Stimulated activated CD4-positive, alpha-beta T cell treated with anti-CD3 and anti-CD28 coated beads, Interleukin-1b, Interleukin-23, amount 100 ng/mL, for 24 hours (primary cell): ENCODE measurements at places on chromosomes 12 and 14.
A peak's percentile ranks its signal among the peaks of the same experiment; 100 is the strongest.

GRCh38 chr12:110750784-110751461 lies 8.2 kb upstream of the PPP1CC start:
- no peak for DNase-seq

DNA sequence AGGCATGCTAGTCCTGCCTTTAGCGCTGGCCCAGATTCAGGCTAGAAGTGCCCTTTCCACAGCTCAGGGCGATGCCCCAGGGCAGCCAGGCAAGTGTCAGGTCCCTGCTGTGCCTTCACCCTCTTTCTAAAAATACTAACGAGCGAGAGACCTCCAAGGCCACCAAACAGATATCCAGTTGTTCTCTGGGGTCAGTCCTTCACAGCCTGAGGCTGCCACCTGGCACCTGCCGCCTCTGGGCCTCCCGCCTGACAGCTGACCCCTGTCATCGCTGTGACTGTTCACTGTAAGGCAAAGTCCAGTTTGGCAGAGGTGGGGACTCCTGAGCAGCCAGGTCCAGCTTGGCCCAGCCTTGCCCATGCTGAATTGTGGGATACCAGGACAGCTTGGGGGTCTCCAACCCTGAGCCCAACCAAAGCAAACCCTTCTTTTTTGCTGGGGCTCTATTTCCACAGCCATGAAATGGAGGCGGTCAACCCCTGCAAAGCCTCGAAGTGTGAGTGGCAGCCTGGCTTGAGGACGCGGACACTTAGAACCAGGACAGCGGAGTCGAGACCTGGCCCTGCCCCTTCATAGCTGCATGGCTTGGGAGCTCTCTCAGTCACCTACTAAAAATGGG lies 79.9 kb downstream of the NINJ2 start:
- no peak for DNase-seq

DNA sequence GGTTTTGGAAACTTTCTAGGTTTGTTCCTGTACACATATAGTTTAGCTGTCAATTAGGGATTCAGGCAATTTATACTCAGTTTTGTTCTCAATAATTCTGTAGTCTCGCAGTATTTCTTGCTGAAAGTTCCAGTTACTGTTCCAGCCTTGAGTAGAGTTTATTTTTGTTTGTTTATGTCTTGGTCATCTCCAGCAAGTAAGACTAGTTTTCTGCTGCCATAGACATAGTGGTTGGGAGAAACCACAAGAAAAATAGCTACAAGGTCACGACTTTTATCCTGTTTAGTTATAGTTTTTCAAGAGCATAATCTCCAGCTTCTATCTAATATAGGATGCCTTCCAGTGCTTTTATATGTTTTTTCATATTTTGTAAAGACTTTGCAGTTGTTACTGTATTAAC lies 99.6 kb upstream of the FOXG1 start:
- no peak for DNase-seq

GRCh38 chr12:111406474-111407376 lies 1.0 kb downstream of the SH2B3 start:
- no peak for DNase-seq

DNA sequence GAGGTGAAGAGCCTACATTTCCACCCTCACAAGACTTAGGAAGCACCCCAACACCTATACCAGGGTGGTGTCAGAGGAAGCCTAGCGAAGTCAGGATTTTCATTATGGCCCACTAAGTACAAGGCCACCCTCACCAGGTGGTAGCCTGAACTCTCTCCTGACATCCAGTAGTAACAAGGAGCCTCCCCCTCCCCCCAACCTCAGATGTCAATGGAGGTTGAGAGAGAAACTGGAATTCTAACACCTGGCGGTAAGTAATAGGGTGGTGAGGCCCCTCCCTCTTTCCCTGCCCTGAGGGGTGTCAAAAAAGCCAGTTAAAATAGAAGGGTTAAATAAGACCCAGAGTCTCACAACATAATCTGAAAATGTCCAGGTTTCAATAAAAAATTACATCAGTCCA lies 37.6 kb downstream of the SINHCAF start:
- DNase-seq: no peak

DNA sequence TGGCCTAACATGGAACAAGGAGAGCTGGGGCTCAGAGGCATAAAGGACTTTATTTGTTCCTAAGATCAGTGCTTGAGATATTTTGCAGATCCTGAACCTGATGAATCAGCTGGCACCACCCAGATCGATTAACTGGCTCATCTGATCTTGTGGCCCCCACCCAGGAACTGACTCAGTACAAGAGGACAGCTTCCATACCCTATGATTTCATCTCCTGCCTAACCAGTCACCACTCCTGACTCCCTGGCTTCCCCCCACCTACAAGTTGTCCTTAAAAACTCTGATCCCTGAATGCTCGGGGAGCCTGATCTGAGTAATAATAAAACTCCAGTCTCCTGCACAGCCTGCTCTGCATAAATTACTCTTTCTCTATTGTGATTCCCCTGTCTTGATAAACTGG lies 5.1 kb downstream of the C12orf56 start:
- DNase-seq: no peak

- no peak for DNase-seq
Observed at GRCh38 chr12:40224439-40225291, at the start of gene LRRK2. Gene LRRK2 (plus strand): TSS chr12:40224997. CDS start chr12:40225132, 135 bp downstream.

DNA sequence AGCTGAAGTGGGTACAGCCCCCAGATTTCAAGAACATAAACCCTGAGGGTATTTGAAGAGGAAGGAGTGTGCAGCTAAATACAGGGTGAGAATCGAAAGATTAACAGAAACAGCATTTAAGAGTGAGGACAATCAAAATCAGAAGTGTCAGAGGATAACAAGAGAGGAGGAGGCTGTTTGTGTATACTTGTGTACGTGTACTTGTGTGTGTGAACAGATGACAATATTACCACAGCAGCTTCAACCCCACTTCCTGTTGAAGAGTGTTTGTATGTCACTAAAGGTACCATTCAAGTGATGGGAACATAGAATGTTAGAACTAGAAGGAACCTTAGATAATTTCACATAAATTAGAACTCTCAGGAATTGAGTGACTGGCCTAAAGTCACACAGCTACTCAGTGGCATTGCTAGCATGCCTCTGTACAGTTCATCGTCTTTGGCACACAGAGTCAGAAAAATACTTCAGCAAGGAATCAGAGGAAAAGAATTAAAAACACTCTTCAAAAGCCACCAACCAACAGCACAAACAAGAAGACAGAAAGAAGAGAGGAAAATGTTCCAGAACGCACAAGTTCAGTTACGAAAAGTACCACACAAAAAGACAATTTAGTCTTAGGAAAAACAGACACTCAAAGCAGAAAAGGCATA lies 164.3 kb upstream of the BCL2L14 start:
- DNase-seq: no peak

- no peak for DNase-seq
Observed at GRCh38 chr12:88181881-88182280, 39.8 kb downstream of the TMTC3 start.

GRCh38 chr14:68172216-68172615 lies 352.6 kb downstream of the RAD51B start:
- DNase-seq: no peak

DNA sequence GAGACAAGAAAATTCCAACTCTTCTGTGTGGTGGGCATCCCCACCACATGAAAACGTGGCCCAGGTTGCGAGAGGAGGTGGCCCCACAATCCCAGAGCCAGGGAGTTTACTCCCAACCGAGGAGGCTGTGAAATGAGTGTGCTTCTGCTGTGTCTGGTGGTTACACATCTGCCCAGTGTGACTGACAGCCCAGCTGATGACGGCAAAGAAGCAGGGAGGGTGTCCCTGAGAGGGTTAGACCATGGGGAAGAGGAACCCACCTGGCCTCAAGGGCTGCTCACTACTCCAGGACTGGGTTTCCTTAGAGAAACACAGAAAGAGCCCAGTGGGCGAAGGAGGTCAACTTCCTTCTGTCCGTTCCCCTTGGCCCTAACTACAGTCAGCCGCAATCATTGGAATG lies 24.6 kb downstream of the ZFP36L1 start:
- DNase-seq: no peak

GRCh38 chr14:64663174-64663573 lies 41.0 kb upstream of the PLEKHG3 start:
- DNase-seq: no peak

GRCh38 chr14:104219731-104220214 lies 81.4 kb downstream of the KIF26A start:
- DNase-seq: no peak

- no peak for DNase-seq
Observed at GRCh38 chr12:89239534-89239933, 112.8 kb downstream of the DUSP6 start.

DNA sequence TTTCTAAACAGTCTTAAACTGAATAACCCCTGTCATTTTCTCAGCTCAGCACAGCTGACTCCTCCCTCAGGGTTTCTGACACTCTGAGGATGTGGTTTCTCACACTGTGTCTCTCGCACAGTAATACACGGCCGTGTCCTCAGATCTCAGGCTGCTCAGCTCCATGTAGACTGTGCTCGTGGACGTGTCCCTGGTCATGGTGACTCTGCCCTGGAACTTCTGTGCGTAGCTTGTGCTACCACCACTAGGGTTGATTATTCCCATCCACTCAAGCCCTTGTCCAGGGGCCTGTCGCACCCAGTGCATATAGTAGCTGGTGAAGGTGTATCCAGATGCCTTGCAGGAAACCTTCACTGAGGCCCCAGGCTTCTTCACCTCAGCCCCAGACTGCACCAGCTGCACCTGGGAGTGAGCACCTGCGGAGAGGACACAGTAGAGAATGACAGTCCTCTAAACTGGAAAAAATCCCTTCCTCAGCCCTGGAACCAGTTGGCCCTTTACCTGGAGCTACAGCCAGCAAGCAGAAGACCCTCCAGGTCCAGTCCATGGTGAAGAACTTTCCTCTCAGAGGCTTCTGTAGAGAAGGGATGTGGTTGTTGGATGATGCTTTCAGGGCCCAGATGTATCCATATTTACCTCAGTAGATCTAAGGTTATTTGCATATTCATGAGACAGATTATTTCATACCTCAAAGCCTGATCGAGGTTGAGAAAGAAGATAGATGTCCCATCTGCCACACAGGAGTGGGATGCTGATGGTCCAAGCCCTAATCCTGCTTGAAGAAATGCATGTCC lies 984.8 kb downstream of the TMEM121 start:
- no peak for DNase-seq

- no peak for DNase-seq
Observed at GRCh38 chr14:34355584-34356263, 106.3 kb downstream of the SPTSSA start.

- no peak for DNase-seq
Observed at GRCh38 chr12:130162267-130162666, at the start of gene FZD10. Gene FZD10 (plus strand): TSS chr12:130162464. CDS start chr12:130162943, 479 bp downstream.

DNA sequence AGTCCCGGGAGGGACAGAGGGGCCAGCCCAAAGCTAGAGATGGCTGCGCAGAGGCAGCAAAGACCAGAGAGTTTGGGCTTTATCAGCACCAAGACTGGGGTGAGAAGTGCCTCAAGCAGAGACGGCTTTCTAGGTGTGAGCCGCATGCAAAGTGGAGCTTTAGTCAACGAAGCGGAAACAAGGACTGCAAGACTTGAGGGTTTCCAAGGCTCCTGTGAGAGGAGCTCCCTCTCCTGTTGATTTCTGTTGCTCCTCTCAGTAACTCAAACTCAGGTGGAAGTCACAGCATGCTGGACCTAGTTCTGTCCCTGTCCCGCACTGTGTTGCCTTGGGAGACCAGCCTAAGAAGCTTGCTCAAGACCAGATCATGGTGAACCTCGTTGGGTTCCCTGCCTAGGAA lies 327.8 kb downstream of the MED13L start:
- DNase-seq: no peak

- no peak for DNase-seq
Observed at GRCh38 chr14:39113685-39114072, 444 bp upstream of the GEMIN2 start.

GRCh38 chr12:28318273-28318672 lies 128.0 kb downstream of the CCDC91 start:
- no peak for DNase-seq

DNA sequence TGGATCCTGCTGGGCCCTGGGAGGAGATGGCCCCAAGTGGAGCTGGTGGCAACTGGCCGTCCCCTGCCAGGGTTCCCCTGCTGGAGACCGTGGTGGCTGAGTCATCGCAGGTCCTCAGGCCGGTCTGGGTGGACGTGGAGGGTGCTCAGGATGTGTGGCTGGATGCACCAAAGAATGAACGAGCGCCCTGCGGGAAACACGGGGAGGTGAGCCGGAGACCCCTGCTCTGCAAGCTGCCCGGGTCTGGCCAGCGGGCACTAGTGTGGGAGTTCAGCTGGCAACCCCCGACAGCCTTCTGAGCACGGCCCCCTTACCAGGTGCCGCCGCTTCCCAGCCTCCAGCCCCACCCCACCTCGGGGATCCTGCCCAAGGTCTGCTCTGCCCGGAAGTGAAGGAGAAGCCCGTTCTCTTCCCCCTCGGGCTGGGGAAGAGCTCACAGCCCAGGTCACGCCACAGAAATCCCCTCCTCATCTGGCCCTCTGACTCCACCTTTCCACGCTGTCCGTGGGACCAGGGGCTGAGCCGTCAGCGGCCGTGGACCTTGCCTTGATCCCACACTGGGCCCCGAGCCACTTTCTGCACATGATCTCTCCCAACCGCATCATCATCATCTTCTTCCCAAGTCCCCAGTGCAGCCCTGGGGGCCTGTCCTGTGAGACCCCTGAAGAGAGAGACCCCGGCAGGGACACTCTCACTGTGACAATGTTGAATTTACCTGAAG lies 165.5 kb downstream of the KIF26A start:
- no peak for DNase-seq

DNA sequence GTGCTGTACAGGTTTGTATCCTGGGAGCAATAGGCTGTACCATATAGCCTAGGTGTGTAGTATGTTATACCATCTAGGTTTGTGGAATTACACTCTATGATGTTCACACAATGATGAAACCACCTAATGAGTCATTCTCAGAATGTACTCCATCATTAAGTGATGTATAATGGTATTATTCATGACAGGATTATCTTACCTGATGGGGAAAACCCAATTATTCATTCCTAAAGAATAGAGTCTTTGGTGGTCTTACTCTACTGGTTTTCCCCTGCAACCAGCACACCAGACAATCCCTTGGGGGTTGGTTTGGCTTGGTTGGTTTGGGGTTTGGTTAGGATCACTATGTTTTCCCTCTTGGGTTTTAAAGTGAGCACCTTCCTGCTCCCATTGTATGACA lies 12.6 kb upstream of the OR10P1 start:
- DNase-seq: peak; percentile 13

GRCh38 chr12:69278814-69279782 lies 39.7 kb downstream of the CPSF6 start:
- no peak for DNase-seq

DNA sequence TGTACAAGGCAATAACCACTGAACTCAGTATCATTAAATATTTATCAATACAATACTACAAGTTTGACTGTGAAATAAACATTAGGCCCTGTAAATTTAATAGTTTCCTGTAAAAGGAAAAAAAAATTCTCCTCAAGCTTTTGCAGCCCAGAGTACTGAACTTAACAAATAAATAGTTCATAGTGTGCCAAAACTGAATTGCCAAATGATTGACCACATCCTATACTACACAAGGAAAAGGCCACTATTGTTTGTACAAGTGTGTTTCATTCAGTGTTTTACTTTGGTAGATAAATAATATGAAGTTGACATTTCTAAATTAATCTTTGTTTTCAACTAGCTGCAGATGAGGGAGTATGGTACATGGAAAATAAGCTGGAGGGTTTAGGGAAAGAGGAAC lies 379.6 kb downstream of the FLRT2 start:
- no peak for DNase-seq
